Fibroblast of the aortic adventitia (primary cell): ENCODE measurements at places on chromosomes 7 and 10.
A peak's percentile ranks its signal among the peaks of the same experiment; 100 is the strongest.

GRCh38 chr10:19944911-19945663 lies 128.9 kb downstream of the PLXDC2 start:
- peak; percentile 45 for DNase-seq

GRCh38 chr10:69408318-69409175 lies 8.2 kb downstream of the TACR2 start:
- peak; percentile 96 for DNase-seq

GRCh38 chr10:3757638-3758490 lies 27.1 kb downstream of the KLF6 start:
- DNase-seq, result no peak

DNA sequence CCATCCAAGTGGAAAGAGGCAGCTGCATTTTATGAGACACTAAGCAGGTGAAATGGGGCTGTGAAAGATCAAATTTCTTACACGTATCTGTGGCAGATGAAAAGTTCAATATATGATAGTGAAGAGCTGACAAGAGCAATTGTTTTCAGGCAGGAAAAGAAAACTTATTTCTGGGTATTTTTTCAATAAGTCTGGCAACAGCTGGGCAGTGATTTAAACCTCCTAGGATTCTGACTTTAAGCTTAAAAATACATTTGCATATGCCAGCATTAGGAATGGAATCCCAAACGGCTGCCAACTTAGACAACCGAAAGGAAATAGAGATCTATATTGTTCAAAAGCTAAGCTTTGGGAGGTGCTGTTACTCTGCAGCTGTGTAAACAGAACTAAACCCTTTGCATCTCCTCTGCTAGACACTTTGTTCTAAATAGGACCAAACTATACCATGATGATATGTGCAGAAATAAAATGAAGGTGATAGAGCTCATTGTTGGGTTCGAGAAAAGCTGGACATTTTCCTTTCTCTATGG lies 26.1 kb downstream of the DYNC1I1 start:
- no peak for DNase-seq

DNA sequence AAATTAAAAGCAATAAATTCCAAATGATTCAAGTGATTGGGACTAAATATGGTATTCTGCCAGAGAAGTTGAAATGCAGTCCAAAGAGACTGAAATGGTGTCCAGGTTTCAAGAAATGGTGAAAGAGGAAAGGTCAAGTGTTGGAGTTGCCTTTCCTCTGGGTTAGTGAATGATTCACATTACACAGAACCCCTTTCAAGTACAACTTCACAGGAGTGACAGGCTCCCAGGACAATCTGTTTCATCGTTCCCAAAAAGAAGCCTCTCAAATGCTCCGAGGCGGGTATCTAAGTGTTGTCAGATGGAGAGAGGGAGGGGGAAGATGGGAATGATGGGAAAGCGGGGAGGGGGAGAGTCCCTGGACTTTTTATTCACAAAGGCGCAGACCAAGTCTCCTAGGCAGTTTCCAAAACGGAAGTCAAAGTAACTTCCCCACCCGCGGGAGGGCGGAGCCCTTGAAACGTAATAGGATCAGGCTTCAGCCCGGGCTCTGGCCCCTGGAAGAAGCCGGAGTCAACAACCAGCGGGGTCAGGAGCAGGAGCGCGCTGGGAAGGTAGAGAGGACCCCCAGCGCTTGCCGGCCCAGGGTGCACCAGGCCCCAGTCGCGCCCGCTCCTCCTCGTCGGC lies 754 bp downstream of the SLC25A13 start:
- DNase-seq, result peak; percentile 75

DNA sequence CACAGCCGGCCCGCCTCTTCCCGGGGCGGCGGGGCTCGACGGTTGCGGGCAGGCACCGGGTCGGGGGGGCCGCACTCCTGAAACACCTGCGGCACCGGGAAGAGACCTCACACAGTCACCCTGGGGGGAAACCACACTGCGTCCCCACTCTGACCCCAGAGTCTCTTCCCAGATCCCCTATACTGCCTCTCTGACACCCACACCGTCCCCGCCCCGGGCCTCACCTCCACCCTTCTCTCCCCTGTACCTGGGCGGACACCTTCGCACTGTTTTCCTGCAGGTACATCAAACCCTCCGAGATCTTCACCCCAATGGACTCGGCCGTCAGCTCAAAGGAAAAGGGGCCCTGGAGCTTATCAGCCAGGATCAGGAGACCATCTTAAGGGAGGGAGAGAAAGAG lies 3.4 kb upstream of the GAL3ST4 start:
- no peak for DNase-seq

DNA sequence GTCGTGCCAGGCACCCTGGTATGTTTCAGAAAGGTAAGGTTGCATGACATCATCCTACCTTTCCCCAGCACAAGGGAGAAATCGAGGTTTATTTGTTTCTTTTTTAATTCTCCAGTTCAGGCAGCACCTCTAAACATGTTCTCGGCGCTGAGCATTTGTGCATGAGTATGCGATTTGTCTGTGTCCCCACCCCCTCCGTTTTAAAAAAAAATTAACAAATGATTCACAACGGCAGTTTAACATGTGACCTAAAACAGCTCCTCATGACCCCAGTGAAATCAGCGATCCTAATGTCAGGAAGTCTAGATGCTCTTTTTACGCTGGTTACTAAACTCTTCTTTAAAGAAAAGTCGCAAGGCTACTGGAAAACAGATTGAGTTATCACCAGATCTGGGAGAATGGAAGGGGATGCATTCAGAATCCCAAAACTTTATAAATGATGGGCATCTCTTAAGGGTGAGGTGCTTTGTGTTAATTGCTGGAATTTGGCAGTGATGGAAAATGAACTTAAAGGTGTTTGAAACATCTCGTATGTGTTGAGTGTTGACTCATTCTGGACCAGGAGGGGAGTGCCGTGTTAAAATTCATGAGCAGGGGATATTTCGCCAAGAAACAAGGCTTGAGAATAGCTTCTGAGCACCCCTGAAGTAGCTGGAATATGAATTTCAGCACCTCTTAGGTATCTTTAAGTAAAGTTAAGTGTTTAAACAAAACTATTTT lies 106.8 kb upstream of the PDCD4 start:
- no peak for DNase-seq

- DNase-seq, result no peak
Measured at GRCh38 chr10:111599943-111600342, 523.1 kb downstream of the ADRA2A start.

GRCh38 chr7:101164071-101164840 lies 1.1 kb downstream of the VGF start:
- peak; percentile 62 for DNase-seq

- no peak for DNase-seq
Measured at GRCh38 chr7:157923903-157924630, 587.3 kb downstream of the DNAJB6 start.

- DNase-seq, result peak; percentile 20
Measured at GRCh38 chr10:95201736-95202135, 7.7 kb downstream of the ACSM6 start.

- no peak for DNase-seq
Measured at GRCh38 chr7:137564677-137565076, 221.1 kb upstream of the PTN start.

- DNase-seq, result no peak
Measured at GRCh38 chr10:73973427-73973826, 24.5 kb upstream of the VCL start.

GRCh38 chr10:4532467-4532866 lies 293.5 kb upstream of the AKR1E2 start:
- peak; percentile 85 for DNase-seq

- no peak for DNase-seq
Measured at GRCh38 chr7:80287400-80288174, 153.0 kb downstream of the GNAI1 start.

GRCh38 chr7:95046494-95047240 lies 139.3 kb downstream of the PPP1R9A start:
- no peak for DNase-seq

GRCh38 chr10:74194545-74194944 lies 43.5 kb downstream of the ADK start:
- peak; percentile 78 for DNase-seq

- DNase-seq, result no peak
Measured at GRCh38 chr7:110771717-110772116, 319.2 kb upstream of the LRRN3 start.

DNA sequence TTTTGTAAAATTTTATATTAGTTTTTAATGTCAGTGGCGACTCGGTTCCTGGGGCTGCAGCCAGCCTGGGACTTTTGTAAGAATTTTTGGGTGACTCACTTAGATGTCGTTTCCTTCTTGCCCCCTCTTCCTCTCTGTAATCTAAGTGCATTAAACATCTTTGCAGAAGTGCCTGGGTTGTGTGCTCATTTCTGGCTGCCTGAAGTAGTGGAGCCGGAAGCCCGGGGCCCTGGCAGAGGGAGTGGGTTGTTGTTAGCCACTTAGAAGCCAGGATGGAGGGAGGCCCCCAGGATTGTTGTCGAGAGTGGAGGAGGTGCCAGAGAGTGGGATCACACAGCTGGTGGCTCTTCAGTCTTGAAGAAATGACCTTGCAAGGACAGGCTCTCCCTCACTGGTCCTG lies 11.0 kb upstream of the TRIM8 start:
- peak; percentile 77 for DNase-seq

DNA sequence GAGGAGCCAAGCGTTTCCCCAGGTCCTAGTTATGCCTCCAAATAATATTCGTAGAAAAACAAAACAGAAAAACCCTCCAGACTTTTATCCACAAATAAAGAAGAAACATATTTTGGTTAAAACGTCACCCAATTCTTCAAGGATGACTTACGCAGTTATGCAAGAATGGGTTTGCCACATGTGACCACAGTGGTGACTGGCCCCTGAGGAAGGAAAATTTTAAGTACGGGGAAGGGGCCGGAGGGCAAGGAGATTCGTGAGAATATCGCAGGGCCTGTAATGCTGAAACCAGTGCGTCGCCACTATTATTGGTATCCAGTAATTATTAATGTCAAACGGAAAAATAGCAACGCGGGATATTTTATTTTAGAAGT lies 537 bp upstream of the MRPS24 start:
- DNase-seq, result peak; percentile 89

GRCh38 chr10:22022257-22023032 lies 18.9 kb upstream of the DNAJC1 start:
- DNase-seq, result peak; percentile 29

DNA sequence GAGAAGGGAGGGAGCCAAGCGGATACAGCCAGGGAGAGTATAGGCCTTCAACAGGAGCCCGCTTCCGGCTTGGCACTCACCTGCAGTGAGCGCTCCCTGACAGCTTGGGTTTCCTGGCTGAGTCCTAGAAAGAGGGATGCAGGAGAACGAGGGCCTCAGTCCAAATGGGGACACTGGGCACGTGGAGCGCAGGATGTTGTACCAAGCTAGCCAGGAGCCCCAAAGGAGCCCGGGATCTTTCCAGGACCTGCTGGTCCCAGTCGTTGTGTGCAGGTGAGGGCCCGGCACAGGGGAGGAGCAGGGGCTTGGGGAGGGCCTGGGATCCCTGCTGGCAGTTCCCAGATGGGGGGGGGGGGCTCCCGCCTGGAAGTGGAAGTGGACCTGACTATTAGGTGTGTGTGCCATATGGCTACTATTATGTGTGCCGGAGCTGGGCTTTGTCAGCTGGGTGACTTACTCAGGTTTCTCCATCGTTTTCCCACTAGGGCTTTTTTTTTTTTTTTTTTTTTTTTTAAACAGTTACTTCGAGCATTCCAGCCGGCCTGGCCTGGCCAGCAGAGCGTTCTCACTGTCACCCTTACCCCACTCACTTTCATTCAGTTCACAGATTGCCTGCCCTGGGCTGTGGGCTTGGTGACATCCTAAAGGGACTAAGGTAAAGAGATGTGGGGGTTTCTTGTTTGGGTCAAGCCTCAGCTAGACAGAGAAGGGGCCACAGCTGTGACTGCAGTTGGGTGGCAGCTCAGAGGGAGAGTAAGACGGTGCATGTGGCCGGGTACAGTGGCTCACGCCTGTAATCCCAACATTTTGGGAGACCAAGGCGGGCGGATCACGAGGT lies 3.8 kb downstream of the AGAP3 start:
- DNase-seq, result no peak

- no peak for DNase-seq
Measured at GRCh38 chr10:33482486-33482885, 148.0 kb upstream of the NRP1 start.

GRCh38 chr10:131231965-131232541 lies 79.5 kb downstream of the TCERG1L start:
- DNase-seq, result no peak

DNA sequence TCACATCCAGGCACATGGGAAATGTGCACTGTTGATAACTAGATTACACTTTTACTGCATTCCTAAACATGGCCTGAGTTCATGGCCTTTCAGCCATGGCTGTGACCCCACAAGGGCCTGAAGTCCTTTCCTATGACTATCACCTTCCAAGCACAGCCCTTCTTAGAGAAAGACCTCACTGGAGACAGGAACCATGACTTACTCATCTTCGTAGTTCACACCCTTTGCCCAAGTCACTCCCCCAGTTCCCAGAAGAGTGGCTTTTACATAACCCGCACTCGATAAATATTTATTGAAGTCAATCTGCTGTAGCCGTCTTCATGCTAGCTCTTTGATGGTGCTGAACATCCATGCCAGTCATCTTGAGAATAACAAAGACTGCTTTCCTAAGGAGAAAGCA lies 632.5 kb upstream of the NRP1 start:
- DNase-seq, result no peak

- no peak for DNase-seq
Measured at GRCh38 chr7:80703272-80703671, 64.8 kb downstream of the CD36 start.

GRCh38 chr10:77773631-77774426 lies 136.2 kb upstream of the KCNMA1 start:
- DNase-seq, result no peak

- no peak for DNase-seq
Measured at GRCh38 chr10:122348935-122349361, 25.6 kb upstream of the PLEKHA1 start.

GRCh38 chr7:51121931-51122425 lies 194.6 kb downstream of the COBL start:
- no peak for DNase-seq
